ENCODE measurements at places on chromosomes 1 and 21.

DNA sequence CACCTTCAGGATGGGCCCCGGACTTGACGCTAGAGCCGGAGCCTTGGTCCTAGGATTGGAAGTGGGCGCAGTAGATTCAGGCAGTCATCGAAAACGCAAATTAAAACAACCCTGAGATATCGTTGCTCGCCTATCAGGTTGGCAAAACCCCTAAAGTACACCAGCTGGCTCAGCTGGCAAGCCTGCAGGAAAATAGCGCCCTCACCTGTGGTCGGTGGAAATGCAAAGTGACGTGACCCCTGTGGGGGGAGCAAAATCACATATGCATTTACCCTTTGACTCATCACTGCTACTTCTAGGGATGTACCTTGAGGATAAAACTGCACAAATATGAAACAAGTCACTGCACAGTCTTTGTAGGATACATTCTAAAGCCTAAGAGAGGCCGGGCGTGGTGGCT is 170.3 kb upstream of the TMEM51 start:
- no peak for DNase-seq

GRCh38 chr1:13926556-13926955 is 226.6 kb downstream of the PRDM2 start:
- DNase-seq = no peak

DNA sequence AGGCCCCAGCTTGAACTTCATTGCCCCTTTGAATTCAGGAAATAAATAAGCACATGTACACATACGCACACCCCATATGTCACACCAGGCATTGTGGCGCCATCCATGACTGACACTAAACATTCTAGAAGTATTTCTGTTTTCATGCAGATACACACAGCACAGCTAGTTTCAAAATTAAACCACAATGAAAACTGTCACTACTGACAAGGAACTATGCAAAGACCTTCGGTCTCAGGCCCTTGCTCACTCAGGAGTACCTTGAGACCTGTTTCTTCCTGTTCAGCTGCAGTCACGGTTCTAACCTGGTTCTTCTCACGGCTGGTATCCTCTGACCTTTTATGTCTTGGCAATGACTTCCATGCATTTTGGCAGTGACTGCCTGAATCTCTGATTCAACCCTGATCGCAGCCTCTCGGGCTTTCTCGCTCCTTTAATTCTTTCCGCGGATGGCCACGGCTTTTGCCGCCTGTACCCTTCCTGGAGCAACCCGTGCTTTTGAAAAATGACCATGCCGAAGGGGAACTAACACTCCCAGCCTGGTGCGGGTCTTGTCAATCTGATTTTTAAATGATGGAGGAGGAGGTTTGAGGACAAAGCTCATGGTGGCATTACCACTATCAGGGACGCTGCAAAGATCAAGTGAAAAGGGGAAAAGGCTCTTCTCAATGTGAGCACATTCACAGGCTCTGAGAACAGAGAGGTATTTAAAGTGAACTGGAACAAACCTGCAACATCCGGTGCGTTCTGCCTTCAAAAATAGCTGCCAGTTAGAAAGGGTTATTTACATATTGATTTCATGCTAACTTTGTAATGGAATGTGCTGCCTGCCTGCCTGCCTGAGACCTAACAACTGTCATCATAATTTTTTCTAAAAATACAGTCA is 384.6 kb downstream of the RRAGC start:
- no peak for DNase-seq

GRCh38 chr1:177847843-177848242 is 122.0 kb downstream of the SEC16B start:
- peak; percentile 64 for DNase-seq

DNA sequence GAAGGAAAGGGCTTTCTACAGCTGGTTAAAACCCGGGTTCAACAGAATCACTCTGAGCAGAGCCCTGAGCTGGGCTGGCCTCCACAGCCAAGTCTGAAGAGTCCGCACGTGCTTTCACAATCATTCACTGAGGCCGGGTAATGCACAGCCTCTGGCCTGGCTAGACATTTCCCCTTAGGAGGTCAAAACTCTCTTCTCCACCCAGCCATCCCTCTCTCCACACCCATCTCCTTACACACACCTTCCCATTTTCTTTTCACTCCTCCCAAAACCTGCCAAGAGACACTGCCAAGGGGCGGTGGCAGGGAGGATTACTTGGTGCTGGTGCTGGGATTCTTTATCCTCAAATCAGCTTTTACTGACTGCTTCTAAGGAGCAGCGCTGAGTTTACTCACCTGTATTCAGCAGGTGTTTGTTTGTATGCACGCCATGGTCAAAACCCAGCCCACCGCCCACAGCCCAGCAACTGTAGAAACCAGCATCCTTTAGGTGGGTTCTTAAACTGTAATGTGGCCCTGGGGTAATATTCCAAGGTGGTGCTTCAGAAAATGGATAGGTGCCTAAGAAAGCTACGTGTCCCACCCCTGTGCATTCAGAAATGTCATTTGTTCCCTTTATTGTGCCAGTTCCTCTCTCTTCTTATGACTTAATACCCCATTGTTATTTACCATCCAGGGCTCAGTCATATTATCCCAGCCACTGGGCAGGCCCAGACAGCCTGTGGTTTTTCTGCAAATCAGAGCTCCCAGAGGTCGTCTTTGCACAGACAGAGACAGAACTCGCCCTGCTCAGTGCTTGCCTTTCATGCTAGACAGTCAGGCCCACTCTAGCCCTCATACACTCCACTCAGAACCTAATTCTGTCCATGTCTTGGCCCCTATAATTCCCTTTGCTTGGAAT is 80.2 kb downstream of the ADSS2 start:
- DNase-seq = no peak

DNA sequence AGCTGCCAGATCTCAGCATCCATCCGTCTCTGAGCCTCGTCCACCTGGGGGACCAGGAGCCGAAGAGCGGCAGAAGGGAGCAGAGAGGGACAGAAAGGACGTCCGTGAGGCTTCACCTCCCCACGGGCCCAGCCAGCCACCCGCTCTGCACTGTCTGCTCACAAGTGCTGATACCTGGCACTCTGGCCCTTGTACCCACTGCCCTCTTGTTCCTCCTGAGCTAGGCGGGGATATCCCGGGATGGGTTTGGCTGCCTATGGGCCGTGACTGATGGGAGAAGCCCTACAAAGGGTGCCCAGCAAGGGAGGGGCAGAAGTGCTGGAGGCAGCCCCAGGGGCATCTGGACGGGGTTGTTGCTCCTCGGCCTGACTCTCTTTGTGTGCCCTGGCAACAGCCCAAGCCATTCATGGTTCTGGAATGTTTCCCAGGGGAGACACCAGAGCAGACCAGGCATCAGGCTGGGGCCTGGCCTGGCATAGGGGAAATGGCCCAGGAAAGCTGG is 57.6 kb downstream of the LDLRAD2 start:
- DNase-seq = peak; percentile 97

DNA sequence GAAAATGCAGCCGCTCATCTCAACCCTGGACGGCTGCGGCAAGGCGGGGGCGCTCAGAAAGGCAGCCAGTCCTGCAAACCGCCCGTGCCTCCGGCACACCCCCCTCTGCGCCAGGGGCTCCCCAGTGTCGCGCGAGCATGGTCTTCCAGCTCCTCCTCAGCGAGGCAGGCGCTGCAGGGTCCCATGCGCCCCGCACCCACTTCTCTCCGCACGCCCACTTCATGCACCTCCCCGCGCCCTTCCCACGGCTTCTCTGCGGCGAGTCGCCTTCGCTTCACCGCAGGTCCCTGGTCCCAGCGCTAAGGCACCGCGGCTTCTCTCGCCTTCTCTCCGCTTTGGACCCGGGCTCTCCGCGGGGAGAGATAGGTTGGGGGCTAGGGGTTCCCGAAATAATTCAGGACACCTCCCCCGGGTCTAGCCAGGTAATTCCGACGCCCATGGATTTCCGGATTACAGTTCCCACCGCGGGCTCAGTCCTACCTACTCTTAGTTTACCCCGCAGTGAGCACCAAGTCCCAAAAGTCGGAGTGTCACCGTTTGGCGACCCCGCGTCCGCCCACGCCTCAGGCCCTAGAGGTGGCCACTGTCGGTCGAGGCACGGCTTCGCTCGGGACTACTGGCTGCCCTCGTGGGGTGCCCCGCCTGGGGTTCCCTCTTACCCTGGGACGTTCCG is 67.5 kb downstream of the SYT2 start:
- no peak for DNase-seq

DNA sequence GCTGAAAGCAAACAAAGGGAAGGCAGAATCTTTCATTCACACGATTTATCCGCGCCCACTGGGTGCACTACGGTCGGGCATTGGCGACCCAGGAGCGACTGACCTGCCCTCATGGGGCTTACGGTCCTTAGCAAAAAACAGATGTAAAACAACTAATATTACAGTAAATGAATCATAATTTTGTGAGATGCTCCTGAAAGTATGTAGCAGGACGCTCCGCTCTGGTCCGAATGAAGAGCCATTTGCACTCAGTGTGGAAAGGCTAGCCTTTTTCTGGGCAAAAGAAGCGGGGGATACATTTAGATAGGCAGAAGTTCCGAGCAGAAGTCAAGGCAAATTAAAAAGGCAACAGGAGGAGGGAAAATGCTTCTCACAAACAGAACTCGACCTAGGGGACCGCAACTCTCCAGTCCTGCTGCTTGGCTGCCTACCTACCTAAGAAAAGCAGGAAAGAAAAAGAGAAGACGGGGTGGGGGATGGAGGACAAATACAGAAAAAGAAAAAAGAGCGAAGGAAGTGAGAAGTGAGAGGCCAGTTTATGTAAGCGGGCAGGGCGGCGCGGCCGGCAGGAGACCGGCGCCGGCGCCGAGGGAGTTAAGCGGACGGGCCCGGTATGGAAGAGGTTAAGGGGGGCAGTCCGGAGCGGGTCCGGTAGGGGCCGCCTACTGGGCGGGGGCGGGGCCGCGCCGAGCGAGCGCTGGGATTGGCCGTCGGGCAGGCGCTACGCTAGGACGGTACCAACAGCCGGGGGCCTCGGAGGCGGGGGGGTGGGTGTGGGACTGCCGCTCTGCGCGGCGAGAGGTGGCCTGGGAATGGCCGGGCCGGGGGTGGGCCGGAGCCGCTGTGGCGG is at the start of gene FAM20B:
Gene FAM20B, plus strand, starts transcription at position 770 of the 850 bp plus-strand sequence. CDS start 17,954 bp downstream, outside the sequence.
- DNase-seq = peak; percentile 92

GRCh38 chr1:218350035-218350525 is 4.9 kb downstream of the TGFB2 start:
- DNase-seq = no peak

- no peak for DNase-seq
These were observed 11.8 kb downstream of the LY9 start for GRCh38 chr1:160807738-160808137.

DNA sequence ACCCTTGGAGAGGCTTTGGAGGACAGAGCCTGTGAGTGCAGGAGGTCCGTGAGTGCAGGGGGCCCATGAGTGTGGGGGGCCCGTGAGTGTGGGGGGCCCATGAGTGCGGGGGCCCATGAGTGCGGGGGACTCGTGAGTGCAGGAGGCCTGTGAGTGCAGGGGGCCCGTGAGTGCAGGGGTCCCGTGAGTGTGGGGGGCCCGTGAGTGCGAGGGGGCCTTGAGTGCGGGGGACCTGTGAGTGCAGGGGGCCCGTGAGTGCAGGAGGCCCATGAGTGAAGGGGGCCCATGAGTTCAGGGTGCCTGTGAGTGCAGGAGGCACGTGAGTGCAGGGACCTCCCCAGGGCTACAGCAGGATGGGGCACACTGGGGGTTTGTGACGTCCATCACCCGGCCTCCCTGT is 108.3 kb upstream of the TTC34 start:
- DNase-seq = no peak

DNA sequence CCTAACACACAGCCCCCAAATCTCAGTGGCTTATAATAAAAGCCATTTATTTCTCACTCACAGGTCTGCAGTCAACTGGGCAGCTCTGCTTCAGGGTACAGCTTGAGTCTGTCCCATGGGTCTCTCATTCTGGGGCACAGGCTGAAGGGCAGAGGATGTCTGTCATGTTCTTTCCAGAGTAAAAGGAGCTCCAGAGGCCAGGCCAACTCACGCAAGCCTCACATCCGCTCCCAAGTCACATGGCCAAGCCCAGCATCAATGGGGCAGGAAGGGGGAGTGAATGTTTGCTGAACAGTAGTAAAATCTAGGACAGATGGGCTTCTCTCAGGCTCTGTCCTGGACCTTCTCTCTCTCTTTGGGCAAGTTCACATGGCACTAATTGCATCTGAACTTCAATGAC is 7.1 kb upstream of the SSBP3 start:
- DNase-seq = peak; percentile 63

DNA sequence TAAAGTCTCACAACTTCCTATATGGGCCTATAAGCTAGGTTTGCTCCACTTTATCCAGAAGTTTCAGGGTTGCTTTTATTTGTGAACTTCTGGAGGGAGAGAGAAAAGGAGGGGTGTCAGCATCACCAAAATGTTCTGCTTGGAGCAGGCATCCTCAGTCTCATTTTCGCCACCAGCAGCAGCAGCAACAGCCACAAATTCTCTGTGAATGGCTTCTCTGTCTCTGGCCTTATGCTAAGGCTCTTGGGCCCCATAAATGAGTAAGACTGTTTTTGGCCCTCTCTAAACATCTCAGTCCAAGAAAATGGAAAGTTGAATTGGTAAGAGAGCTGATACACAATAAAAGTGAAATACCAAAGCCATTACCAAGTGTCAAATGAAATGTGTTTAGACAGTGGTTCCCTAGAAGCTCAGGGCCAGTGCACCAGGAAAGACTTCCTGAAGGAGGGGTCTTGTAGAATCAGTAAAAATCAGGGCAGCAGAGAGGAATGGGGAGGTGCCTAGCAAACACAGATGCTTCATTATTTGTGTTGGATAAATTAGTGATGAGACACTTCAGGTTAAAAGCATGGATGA is 53.0 kb upstream of the SPATA6 start:
- DNase-seq = no peak
